Activated CD4-positive, alpha-beta T cell treated with anti-CD3 and anti-CD28 coated beads, Interleukin-2, Interleukin-6, amounts not matched to agents 100 ng/mL and 50 ng/mL, durations not matched to agents 16 hours and 8 hours (primary cell): ENCODE measurements at places on chromosomes 3 and 15.

GRCh38 chr3:183930086-183930485, 45.4 kb upstream of the PARL start:
- DNase-seq: no peak

DNA sequence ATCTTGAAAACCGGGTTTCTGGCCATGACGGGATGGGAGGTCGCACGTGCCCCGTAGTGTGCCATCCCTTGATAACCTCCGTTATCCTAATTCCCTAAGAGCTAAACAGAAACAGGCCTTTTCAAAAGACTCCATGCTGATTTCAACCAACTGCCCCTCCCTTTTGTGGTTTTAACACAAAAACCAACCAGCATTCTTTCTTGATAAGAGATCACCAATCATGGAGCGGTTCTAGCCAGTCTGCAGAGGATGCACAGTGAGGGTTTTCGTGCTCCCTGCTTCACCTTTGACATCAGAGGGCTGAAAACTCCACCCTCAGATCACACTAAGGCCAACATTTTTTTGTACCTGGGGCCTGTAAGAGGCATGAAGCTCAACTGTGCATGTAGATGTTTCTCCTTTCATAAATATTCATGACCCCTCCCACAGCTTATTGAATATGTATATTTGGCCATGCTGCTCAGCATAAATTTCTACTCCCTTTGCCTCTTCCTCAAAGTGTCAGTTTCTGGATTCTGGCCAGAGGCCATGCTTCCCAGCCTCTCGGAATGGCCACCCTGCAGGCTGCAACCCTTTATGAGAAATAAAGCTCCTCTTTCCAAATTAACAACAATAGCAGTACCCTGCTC, 41.3 kb downstream of the FAM3D start:
- no peak for DNase-seq

DNA sequence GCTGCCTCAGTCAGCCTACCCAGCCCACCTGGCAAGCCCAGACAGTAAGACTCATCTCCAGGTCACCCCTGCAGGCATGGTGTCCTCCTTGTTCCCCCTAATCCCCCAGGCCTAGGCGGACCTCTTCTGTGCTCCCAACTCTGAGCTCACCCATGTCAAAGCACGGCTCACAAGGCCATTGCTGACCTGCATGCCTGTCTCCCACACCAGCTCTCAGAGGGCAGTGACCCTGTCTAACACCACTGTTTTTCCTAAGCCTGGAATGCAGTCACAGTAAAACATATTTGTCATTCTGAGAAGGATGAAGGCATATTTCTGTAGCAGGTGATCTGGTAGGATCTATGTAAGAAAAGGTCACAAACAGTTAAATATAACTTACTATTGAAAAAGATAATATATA, 110.3 kb upstream of the HACD2 start:
- no peak for DNase-seq

DNA sequence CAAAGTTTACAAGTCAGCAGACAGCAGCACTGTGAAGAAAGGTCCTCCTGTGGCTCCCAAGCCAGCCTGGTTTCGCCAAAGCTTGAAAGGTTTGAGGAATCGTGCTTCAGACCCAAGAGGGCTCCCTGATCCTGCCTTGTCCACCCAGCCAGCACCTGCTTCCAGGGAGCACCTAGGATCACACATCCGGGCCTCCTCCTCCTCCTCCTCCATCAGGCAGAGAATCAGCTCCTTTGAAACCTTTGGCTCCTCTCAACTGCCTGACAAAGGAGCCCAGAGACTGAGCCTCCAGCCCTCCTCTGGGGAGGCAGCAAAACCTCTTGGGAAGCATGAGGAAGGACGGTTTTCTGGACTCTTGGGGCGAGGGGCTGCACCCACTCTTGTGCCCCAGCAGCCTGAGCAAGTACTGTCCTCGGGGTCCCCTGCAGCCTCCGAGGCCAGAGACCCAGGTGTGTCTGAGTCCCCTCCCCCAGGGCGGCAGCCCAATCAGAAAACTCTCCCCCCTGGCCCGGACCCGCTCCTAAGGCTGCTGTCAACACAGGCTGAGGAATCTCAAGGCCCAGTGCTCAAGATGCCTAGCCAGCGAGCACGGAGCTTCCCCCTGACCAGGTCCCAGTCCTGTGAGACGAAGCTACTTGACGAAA, 24.2 kb downstream of the STARD5 start:
- DNase-seq: no peak

DNA sequence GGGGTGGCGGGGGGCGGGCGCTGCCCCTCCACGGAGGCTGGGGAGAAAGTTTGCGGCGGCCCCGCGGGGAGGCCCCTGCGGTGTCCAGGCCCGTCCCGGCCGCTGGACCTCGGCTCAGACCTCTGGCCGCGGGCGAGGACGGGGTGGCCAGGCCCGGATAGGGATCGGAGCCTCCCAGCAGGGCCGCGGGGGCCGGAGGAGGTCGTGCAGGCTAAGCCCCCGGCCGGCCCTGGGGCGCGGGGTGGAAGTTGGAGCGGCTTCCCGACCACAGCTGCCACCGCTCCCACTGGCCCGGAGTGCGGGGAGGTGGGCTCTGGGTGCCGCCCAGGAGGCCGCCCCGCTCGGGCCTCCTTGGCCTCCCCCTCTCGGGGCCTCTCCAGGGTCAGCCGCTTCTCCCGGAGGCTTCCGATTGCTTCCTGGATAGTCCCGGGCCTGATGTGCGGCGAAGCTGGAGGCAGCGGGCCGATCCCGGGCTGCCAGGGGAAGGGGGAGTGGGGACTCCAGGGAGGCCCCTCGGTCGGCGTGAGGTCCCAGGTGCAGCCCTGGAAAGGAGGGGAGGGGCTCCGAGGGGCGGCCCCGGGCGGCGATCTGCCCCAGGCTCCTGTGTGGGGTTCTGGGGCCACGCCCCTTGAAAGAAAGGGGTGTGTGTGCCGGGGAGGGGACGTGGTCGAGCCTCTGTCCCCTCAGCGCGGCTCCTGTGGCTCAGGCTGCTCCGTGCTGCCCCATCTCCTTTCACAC, 907 bp downstream of the PLXNA1 start:
- DNase-seq: peak; percentile 40

DNA sequence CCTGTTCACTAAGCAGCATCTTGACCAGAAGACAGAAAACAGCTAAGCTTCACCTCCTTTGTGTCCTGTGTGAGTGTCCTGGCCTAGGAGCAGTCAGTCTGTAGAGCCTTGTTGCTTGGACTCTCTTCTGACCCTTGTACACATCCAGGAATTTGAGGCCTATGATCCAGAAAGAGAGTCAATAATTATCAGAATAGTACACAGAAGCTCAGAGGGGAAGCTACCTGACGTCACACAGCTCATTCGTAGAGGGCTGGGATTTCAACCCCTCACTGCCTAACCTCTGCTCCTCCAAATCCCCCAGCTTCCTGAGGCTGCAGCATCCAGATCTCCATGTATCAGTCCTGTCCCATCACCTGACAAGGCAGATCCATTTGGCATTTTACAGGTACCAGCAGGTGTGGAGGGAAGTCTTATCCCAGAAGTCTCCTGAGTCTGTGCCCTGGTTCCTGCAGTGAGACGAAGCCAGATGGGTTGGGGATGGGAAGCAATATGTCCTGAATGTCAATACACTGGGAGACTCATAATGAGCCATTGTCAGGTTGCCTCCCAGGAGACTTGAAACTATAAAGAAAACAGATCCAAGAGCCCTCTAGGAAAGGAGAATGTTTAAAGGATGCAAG, 203.1 kb downstream of the MINAR1 start:
- DNase-seq: no peak

GRCh38 chr15:81407718-81408117, 33.7 kb upstream of the TMC3 start:
- no peak for DNase-seq

GRCh38 chr3:70201975-70202374, 110.5 kb downstream of the MDFIC2 start:
- DNase-seq: no peak

DNA sequence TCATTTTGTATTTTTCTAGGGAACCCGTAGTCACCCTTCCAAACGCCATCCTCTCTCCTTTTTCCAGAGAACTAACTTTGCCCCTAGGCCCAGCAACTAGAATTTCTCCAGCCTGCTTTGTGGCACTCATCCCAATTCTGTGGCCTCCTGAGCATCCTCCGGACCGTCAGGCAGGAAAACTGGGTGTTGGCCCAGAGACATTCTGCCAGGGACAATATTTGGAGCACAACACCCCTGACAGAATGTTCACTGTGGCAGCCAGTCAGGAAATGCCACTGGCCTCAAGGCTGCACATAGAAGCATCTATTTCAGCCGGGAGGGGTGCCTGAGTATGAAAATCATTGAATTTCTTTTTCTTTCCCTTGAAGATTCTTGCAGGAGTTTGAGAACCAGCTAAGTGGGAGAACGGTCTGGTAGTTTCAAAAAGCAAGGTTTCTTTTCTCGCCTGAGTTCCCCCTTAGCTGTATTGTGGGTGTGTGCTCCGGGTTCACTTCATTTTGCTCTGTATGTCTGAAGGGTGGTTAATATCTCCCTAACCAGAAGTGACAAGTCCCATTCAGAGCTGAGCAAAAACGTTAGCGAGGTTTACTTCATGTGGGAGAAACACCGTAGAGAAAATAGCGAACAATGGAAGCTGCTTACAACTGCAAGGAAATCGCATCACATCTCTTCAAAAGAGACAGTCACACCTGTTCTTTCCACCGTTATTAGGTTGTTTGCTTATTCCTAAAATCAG, 108.1 kb upstream of the TPM1 start:
- no peak for DNase-seq

DNA sequence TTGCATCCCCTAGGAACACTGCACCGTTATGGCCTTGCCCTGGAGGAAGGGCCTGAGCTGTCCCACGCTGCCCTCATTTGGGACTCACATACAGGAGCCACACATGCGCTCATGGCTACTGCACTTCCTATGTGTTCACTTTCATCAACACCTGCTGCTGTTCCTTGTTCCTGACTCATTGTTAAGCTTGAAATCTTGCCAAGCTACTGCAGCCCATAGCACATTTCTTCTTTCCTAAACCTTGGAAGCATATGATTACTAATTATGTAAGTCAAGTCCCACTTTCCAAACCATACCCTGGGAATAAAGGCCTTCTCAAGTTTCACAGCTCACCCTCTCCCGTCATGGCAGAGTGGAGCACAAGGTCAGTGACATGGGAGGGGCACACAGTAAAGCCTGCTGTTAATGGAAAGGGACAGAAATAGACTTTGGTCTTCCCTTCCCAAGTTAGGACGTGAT, 307.9 kb downstream of the CLSTN2 start:
- DNase-seq: no peak

DNA sequence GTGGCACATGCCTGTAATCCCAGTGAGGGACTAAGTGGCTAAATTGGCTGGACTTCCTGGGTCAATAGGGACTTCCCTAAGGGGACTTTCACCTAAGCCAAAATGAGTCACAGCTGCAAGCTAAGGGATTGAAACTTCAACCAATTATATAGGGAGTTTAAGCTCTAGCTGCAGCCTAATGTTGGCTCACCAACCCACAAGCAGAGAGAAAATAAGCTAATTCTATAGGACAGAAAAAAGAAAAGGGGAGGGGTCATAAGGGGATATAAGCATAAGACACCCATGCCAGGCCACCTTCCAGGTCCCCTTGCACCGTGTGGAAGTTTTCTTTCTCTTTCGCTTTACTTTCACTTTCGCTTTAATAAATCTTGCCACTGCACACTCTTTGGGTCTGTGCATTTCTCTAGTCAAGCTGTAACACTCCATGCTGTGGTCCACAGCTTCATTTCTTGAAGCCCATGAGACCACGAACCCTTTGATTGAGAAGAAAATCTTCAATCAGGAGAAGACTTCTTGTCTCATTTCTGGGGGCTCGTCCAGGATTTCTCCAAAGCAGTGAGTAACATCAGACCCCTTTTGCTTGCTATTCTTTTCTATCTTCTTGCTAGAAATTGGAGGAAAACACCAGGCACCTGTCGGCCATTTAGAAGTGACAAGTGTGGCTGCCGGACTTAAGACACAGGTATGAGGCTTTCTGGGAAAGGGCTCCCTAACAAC, 192.3 kb downstream of the IGSF11 start:
- DNase-seq: no peak

DNA sequence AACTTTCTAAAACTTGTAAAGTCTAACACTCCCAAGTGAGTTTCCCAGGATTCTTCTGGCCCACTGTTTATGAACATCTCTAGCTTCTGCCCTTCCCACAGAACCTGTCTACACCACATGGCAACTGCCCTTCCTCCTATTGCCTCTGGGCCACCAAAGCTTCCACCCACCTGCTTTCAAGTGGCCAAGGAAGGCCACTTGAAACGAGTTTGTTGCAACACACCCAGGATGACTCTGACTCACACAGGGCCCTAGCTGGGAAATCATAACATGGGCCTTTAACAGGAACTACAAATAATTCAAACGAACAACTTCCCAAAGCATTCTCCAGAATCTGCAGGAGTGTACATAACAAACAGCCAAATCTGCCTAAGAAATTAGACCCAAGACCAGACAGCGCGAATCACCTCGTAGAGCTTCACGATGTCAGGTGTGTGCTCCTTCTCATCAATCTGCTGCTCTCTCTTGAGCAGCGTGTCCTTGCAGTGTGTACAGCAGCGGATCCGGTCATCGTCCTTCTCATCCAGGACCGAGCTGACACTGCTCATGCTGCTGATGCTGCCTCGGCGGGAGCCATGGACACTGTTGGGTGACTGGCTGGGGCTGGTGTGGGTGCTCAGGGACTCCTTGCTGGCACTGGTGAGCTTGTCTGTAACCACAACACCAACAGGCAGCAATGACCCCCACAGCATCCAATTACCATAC, 16.8 kb downstream of the RBSN start:
- DNase-seq: no peak

DNA sequence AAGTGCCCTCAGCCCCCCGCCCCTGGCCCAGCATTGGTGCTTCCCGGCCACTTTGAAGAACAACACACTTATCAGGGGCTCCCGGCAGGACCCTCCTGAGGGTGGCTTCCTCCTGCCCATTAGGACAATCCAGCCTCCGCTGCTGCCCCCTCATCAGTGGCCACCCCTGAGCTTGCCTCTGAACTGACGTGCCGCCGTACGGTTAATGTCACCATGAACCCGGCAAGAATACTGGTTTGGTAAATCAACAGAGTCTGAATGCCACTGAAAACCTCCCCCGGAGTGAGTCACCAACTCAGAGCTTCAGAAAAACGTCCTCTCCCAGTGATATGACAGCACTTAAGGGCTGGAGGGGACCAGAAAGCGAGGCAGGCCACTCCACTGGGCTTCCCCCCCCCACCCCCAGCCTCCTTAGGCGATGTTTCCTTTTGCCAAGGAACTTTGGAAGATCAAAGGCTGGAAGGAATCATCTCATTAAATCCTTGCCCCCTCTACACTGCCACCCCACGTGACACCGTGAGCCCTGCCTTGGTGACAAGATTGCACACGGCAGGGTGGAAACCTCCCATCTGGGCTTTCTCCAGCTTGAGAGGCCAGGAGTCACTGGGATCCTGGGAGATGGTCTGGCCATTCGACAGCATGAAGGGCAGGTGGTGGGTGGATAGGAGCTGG, 142.1 kb downstream of the NUP210 start:
- no peak for DNase-seq

- DNase-seq: no peak
These were observed 40.8 kb downstream of the ZFAND6 start for GRCh38 chr15:80100247-80100646.
